Panc1 (cell line): ENCODE measurements at places on chromosomes 16 and 17.

- no peak for DNase-seq
Measured at GRCh38 chr17:14202388-14203166, 34.1 kb downstream of the CDRT15 start.

- DNase-seq = no peak
Measured at GRCh38 chr17:27793168-27793905, 7.0 kb downstream of the NOS2 start.

- DNase-seq = no peak
Measured at GRCh38 chr17:75876190-75876937, 2.0 kb downstream of the TRIM47 start.

DNA sequence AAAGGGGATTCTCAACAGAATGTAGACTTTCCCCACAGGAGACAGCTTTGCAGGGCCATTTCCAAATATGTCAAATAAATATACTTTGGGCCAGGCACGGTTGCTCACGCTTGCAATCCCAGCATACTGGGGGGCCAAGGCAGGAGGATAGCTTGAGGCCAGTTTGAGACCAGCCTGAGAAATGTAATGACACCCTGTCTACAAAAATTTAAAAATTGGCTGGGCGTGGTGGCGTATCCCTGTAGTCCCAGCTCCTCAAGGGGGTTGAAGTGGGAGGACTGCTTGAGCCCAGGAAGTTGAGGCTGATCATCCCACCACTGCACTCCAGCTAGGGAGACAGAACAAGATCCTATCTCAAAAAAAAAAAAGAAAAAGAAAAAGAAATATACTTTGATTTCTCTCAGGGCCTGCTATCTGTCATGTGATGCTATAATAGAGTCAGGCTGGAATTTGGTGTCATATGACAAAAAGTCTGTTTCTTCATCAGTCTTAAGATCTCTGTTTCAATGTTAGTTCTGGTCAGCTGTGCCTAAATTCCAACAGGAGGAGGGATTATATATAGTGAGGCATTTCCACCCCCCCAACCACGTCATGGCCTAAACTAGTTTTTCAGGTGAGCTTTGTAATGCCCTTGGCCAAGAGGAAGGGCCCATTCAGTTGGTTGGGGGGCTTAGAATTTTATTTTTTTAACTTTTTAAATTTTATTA, 4.3 kb upstream of the ZDHHC7 start:
- no peak for DNase-seq

DNA sequence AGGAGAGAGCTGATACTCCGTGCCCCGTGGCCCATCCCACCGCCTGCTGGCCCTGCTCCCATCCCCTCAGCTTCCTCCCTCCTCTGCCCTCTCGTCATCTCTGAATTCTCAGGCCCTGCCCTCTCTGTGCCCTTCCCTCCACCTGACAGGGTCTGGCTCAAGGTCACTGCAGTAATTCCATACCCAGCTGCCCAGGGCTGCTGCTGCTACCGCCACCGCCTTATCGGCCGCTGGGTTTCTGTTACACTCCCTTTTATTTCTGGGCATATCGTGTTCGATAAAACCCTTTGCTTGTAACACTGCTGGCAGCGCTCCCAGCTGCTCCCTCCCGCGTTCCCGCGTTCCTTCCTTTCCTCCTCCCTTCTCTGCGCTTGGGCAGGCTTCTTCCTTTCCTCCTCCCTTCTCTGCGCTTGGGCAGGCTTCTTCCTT, 1.2 kb downstream of the EPN3 start:
- DNase-seq = no peak

- no peak for DNase-seq
Measured at GRCh38 chr17:52537421-52537820, 378.9 kb upstream of the CA10 start.

GRCh38 chr16:48790151-48790550, 180.2 kb upstream of the N4BP1 start:
- DNase-seq = no peak

DNA sequence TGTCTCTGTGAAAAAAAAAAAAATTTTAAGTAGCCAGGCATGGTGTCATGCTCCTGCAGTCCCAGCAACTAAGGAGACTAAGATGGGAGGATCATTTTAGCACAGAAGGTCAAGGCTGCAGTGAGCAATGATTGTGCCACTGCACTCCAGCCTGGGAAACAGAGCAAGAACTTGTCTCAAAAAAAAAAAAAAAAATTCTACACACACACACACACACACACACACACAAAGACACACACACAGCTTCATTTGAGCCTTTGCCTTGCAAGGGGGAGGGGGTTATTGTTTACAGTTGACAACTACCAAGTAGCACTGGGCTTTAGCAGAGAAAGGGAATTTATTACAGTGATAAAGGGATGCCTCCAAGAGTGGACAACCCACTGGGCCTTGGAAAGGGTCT, 4.9 kb upstream of the POLR3E start:
- DNase-seq = no peak

- DNase-seq = no peak
Measured at GRCh38 chr17:27558842-27559505, 72.0 kb upstream of the LGALS9 start.

DNA sequence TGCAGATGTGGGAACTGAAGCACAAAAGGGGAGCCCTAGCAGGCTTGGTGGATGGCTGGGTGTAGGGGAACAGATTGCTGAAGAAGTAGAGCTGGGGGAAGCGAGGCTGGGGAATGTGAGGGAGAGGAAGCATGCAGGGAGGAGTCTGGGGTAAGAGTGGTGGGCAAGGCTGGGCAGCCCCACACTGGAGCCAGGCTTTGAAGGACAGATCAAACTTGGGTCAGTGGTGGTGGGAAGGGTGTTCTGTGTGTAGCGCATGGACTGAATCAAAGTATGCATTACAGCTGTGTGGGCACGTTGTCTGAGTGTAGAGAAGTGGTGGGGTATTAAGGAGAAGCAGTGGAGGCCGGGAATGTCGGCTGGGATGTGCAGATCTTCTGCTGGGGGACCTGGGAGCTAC, 116.0 kb downstream of the CYLD start:
- no peak for DNase-seq

DNA sequence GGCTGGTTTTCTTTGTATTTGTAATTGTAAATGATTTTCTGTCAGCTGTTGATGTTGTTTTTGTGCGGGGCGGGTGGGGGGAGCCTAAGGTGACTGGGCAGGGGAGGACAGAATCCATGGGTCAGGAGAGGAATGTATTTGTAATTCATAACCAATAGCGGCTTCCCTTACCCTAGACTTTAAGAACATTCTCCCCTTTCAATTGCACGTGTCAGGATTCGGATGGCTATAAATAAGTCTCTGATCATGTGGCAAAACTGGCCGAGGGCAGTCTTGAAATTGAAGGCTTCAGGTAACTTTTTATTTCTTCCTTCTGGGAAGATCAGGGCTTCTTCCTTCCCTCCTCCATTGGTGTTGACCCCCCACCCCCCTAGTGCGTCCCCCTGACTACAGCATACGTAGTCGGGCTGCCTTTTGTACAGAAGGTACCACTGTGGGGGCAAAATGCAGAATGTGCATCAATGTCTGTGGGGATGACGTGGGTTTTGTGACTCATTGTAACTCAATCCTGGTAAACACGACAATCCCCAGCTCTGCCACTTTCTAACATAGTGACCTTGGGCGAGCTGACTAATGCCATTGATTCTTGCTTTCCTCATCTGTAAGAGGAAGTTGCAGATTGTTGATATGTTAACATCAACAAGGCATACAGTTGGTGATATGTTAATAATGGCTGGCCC, 16.2 kb downstream of the MARCHF10 start:
- DNase-seq = peak; percentile 91

GRCh38 chr17:81397314-81398175, 2.3 kb downstream of the BAHCC1 start:
- DNase-seq = no peak

DNA sequence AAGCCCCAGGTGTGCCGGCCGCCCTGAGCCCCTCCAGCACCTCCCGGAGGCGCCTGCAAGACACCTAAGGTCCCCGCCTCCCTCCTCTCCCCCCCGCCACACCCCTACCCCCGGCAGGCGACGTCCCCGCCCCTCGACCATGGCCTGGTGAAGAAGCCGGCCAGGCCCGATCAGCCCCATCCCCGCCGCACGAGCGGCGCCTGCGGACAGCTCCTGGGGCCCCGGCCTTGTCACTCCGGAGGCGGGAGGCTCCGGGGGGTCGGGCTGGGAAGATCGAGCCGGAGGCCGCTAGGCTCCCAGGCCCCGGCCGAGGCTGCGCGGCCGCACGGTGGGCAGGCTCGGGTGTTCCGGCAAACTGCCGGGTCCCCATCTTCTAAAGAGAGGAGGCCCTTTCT, 405 bp upstream of the ACE start:
- no peak for DNase-seq

- no peak for DNase-seq
Measured at GRCh38 chr17:63293323-63294075, 152.6 kb downstream of the CYB561 start.

DNA sequence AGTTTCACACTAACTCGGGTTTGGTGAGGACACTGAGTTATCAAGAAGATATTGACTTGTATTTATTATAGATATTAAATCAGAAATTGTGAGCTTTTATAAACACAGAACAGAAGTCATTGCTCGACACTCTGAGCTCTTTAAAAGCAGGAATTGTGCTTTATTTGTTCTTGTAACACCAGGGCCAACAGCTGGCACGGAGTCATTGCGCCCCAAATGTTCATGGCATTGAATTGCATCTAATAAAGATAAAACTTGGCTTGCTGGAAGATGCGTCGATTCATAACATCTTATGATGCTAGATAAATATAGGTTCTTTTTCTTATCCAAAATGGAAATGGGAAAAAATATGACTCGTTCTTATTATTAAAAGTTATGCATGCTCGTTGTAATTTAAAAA, 11.8 kb upstream of the MLYCD start:
- DNase-seq = no peak
